ENCODE measurements at places on chromosomes 12 and 14.

DNA sequence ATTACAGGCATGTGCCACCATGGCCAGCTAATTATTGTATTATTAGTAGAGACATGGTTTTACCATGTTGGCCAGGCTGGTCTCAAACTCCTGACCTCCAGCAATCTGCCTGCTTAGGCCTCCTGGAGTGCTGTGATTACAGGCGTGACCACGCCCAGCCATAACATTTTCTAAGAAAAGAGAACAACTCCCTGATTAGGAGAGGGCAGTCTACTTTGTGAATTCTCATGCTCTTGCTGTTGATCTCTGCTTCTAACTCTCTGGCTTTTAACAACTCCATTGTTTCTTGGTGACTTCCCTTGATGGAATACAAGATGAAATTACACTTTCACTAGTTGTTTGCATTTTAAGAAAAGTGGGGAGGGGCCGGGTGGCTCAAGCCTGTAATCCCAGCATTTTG, 33.6 kb downstream of the SSH1 start:
- DNase-seq: peak; percentile 55

- DNase-seq: no peak
These were observed 211.8 kb upstream of the HMGA2 start for GRCh38 chr12:65612440-65612839.

DNA sequence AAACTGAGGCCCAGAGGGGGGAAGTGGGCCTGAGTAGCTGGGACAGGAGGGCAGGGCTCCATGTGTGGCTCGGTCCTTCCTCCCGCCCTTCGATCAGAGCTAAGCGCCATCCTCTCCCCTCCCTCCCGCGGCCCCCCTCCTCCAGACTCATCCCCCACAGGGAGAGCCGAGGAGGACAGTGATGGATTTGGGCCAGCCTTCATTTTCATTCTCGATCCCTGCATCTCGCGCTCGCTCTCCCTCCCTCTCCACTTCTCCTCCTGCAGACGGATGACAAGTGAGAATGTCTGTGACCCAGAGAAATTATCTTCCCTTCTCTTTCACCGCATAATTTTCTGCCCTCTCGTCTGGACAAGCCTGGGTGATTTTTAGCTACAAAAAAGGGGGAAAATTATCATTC, 183.3 kb downstream of the RBM19 start:
- no peak for DNase-seq

GRCh38 chr12:7645395-7646177, 20.1 kb downstream of the APOBEC1 start:
- DNase-seq: peak; percentile 65

DNA sequence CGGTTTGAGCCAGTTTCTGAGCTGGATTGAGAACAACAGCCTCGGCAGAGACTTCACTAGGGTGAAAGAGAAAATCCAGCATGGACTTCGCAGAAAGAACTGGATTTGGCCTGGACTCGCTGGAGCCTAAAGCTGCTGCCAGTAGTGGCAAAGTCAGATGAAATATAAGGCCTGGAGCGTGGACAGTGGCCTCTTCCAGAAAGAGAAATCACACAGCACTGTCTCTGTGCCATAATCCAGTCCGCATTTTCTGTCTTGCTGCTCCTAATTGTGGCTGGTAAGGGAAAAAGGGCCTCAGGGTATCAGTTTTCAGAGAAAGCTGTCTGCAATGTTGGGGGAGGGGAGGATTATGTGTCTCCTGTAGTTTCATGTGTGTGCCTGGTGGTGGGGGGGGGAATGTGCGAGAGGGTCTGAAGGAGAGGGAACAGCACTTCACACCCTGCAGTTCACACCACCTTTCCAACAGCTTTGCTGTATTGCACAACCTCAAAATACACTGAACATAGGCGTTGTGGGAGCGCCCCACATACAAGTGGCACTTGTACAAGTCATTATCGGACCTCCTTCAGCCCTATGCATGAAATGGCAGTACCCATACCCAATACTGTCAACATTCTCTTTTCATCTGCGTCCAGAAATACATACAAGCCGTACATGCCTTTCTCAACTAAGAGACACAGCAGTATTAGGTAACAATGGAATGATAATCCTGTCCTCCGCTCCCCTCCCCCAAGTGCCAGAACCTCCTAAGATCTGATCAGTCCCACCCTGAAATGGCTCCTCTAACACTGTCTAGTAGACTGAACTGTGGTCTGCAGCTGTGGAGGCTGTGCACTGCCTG, 107.5 kb upstream of the ATF7IP start:
- peak; percentile 100 for DNase-seq

GRCh38 chr12:92363295-92364146, 217.9 kb upstream of the BTG1 start:
- DNase-seq: peak; percentile 16

DNA sequence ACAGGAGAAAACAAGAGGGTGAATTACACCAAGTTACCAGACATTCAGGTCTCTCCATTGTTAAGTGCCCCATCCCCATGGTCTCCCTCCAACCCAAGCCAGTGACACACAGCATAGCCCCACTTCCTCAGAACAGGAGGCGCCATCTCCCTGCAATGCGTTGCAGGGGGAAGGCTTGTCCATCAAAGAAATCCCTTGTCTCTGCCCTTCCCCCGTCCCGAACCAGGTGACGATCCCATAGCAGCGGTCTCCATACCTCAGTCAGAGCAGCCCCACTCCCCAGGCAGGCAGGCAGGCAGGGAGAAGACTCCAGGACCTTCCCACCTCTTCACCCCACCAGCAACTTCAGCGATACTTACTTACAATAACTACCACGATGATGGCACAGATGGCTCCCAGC, 5.9 kb downstream of the VAMP1 start:
- DNase-seq: no peak
